ENCODE measurements at places on chromosomes 3 and 15.

- no peak for DNase-seq
These were observed 5.5 kb downstream of the TAGLN3 start for GRCh38 chr3:112004187-112004586.

DNA sequence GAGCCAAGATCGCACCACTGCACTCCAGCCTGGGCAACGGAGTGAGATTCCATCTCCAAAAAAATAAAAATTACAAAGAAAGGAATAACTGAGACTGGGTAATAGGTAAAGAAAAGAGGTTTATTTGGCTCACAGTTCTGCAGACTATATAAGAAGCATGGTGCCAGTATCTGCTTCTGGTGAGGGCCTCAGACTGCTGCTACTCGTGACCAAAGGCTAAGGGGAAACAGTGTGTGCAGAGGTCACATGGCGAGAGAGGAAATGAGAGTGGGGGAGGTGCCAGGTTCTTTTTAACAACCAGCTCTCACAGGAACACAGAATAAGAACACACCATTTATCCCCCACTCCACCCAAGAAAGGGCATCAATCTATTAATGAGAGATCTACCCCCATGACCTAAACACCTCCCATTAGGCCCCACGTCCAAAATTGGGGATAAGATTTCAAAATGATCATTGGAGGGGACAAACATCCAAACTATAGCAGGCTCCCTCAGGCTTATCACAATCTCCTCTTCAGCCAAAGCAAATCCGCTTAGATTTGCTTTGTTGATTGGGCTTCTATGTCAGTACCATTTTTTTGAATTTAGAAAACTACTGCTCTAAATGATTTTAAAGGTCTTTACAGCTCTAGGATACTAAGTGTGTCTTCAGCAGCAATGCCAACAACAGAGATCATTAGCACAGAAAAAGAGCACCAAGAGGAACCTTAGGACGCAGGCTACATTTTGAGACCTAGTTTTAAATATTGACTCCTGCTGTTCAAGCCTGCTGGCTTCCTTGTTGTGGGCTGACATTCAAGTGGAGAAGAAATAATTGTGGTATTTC, 84.2 kb upstream of the TBL1XR1 start:
- DNase-seq = no peak

DNA sequence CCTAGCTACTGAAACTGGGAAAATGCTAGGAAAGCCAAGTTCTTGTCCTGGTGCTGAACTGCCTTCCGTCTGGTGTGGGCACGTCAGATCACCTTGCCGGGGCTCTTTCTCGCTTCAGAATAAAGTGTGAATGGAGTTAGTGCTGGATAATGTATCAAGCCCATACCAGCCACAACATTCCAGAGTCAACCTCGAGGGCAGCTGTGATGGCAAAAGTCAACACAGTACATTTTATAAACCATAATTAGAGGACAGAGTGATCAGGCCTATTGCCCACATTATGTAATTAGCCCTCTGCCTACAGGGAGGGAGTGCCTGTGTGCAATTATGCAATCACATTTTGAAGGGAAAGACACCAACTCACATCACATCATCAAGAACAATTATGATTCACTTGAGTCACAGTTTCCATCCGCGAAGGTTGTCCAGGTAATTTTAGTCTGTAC, 165.2 kb downstream of the RORA start:
- DNase-seq = no peak

DNA sequence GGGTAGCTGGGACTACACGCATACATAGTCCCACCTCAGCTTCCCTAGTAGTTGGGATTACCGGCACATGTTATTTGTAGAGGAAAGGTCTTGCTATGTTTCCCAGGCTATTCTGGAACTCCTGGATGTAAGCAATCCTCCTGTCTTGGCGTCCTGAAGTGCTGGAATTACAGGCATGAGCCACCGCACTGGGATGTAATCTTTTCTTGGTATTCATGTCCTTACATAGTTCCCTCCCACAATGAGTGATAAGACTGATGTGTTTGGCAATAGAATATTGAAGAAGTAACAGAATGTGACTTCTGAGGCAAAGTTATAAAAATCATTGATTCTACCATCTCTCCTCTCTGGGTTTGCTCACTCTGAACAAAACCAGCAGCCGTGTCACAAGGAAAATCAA, 22.7 kb upstream of the ALCAM start:
- DNase-seq = no peak

- no peak for DNase-seq
These were observed 18.7 kb downstream of the TMF1 start for GRCh38 chr3:69033470-69033869.

- no peak for DNase-seq
These were observed 257.0 kb upstream of the GOLGA6L4 start for GRCh38 chr15:83978588-83978987.

DNA sequence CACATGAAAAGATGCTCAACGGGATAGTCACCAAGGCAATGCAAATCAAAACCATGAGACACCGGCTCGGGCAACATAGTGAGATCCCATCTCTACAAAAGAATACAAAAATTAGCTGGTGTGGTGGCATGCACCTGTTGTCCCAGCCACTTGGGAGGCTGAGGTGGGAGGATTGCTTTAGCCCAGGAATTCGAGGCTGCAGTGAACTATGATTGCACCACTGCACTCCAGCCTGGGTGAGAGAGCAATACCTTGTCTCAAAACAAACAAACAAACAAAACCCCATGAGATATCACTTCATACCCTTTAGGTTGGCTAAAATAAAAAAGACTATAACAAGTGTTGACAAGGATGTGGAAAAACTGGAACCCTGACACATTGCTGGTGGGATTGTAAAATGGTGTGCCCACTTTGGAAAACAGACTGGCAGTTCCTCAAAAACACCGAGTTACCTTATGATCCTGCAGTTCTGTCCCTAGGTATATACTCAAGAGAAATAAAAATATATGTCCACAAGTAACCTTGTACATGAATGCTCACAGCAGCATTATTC, 3.8 kb upstream of the PPARG start:
- no peak for DNase-seq
